Karpas-422 (cell line): ENCODE measurements at places on chromosomes 4 and X.
A peak's percentile ranks its signal among the peaks of the same experiment; 100 is the strongest.

DNA sequence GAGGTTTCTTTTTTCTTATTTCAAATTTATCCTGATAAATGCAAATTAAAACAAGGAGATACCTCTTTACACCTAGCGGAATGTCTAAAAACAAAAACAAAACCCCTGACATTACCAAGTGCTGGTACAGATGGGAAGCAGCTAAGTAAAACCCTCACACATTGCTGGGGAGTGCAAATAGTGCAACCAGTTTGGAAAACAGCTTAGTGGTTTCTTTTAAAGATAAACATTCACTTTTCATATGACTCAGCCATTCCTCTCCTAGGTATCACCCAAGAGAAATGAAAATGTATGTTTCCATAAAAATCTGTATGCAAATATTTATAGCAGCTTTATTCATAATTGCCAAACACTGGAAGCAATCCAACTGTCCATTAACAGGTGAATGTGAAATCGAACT, 84.1 kb upstream of the HELT start:
- DNase-seq: no peak

- no peak for DNase-seq
Measured at GRCh38 chrX:115639334-115639880, 78.4 kb downstream of the PLS3 start.

DNA sequence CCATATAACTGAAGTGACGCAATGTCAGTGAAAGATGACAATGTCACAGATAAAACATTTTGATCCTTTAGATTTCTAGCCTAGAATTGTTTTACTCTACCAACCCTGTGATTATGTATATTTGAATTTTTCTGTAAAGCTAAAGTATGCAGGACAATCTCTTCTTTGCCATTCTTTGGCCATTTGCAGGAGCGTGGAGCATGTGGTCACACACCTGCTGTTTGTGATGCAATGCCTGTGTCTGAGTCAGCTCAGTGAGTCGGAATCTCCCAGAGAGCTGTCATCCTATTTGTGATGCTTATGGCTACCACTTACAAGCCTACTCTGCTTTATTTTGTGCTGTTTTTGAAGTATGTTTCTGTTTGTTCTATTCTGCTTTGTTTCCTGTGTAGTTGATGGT, 214.5 kb downstream of the NAF1 start:
- DNase-seq: no peak

DNA sequence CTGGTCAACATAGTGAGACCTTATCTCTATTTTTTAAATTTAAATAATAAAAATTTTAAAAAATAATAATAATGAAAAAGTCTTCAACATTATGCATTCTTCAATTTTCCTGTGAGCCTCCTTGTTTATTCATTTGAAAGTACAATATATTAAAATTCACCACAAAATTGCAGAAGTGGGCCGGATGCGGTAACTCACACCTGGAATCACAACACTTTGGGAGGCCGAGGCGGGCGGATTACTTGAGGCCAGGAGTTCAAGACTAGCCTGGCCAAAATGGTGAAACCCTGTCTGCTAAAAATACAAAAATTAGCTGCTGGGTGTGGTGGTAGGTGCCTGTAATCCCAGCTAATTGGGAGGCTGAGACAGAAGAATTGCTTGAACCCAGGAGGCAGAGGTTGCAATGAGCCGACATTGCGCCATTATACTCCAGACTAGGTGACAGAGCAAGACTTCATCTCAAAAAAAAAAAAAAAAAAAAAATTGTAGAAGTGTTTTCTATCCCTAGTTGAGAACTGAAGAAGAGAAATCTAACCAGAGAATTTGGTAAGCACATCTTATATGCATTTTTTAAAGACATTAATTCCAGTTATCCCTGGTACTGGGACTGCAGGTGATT, 56.9 kb downstream of the RBM47 start:
- DNase-seq: no peak

DNA sequence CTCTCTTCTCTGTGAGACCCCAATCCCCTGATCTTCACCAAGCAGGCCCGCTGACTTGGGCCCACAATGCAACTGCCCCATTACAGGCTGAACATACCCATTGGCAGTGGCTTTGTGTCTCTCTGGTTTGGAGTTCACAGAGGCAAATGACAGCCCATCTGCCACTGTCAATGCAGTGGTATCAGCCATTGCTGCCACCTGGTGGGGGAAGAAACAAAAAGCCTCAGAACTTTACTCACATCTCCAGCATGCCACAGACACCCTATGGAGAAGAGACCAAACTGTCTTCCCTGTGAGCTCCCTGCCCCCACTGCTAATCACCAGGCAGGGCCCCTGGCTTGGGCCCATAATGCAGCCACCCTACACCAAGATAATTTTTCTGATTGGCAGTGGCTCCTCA, 729.3 kb upstream of the ACTRT1 start:
- peak; percentile 71 for DNase-seq

GRCh38 chr4:123755655-123756054, 359.1 kb downstream of the SPRY1 start:
- no peak for DNase-seq

- no peak for DNase-seq
Measured at GRCh38 chr4:54384152-54384551, 155.1 kb downstream of the PDGFRA start.

DNA sequence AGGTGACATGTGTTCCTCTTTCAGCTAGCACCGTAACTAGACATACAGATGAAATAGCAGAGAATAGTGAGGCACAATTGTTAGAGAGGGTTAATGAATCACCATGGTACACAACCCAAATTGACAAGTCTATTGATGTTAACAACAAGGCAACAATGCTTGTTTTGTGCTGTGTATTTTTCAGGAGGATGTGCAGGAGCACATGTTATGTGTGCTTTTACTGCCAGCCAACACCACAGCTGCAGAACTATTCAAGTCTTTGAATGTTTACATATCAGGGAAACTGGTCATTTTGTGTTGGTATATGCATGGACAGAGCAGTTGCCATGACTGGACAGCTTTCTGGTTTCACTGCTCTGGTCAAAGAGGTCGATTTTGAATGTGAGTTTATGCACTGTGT, 32.8 kb downstream of the STBD1 start:
- DNase-seq: no peak

DNA sequence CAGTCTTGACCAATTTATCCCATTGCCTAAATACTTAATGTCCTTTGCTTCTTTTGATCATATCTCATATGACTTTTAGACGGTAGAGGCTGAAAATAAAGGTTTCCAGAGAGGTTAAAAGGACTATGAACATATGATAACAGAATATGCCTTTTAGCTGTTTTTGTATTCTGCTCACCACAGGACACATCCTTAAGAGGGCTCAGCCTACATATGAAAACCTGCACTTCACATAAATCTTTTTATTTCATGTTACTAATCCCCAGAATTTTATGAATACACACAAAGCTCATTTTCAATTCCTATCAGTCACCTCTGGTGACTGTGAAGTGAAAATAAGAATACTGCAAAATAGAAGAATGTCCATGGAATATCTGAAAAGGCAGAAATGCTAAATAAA, 92.0 kb downstream of the GPM6A start:
- no peak for DNase-seq

- DNase-seq: no peak
Measured at GRCh38 chr4:127905029-127905428, 24.3 kb downstream of the PLK4 start.

DNA sequence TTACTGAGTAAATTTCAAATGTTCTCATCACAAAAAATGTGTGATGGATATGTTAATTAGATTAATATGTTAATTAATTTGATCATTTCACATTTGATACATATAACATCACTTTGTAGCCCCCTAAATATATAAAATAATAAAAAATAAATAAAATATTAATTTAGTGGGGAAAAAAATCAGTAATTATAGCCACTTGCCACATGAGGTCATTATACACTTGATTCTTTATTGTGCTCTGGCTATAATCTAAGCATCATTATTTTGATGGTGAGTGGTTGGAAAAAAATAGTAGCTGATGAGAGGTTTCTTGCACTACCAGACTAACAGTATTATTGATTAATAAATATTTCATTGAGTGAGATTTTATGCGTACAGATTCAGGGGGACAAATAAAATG, 57.4 kb downstream of the DCK start:
- DNase-seq: peak; percentile 51

- DNase-seq: peak; percentile 94
Measured at GRCh38 chr4:163591614-163592020, 97.1 kb downstream of the TMA16 start.

- no peak for DNase-seq
Measured at GRCh38 chr4:188778905-188779304, 639.7 kb downstream of the TRIML1 start.

GRCh38 chr4:42750091-42750490, 93.2 kb upstream of the ATP8A1 start:
- DNase-seq: peak; percentile 51

GRCh38 chr4:172740434-172740833, 428.2 kb upstream of the GALNT7 start:
- no peak for DNase-seq

DNA sequence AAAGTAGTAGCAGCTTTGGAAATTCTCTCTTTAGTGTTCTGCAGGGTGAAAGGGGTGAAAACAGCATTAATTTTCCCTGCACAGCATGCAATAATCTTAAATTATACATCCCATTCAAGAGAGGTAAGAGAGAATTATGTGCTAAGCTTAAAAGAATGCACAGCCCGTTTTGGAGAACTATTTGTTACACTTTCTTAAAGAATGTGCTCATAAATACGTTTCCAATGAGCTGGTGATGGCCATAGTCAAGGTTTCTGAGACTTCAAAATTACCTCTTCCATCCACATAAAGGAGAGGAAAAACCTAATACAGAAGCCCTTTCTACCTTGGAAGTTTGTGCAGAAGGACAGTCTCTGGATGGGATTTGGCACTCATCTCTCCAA, 766.7 kb upstream of the TENM3 start:
- DNase-seq: no peak

DNA sequence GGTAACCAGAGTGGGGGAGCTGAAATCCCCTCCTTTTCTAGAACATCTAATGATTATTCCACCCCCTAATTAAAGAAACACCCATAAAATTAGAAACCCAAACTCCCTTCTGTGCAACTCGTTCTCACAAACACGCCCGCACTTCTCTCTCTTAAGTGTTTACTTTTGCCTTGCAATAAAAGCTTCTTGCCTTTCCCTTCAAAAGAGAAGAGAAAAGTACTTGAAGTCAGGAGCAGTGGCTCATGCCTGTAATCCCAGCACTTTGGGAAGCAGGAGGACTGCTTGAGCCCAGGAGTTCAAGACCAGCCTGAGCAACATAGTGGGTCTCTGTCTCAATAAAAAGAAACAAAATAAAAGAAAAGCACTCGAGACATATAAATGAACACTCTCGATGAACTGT, 3.6 kb upstream of the GPR173 start:
- no peak for DNase-seq

DNA sequence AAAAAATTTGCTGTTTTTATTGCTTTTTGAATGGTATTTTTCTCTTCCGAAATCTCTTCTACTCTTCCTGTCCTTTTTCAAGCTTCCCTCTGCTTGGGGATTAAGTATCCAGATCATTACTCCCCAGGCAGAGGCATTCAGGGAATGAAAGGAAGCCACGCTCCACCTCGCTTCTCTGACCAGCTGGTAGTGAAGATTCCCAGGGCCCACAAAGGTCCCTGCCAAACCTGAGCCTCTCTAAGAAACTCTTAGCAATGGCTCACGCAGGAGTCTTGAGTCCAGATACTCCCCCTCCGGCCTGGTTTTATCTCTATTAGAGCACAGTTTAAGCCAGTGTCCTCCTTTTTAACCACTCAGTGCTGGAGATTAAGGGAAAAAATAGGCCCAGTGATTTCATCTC, 51.4 kb upstream of the SOD3 start:
- DNase-seq: no peak

DNA sequence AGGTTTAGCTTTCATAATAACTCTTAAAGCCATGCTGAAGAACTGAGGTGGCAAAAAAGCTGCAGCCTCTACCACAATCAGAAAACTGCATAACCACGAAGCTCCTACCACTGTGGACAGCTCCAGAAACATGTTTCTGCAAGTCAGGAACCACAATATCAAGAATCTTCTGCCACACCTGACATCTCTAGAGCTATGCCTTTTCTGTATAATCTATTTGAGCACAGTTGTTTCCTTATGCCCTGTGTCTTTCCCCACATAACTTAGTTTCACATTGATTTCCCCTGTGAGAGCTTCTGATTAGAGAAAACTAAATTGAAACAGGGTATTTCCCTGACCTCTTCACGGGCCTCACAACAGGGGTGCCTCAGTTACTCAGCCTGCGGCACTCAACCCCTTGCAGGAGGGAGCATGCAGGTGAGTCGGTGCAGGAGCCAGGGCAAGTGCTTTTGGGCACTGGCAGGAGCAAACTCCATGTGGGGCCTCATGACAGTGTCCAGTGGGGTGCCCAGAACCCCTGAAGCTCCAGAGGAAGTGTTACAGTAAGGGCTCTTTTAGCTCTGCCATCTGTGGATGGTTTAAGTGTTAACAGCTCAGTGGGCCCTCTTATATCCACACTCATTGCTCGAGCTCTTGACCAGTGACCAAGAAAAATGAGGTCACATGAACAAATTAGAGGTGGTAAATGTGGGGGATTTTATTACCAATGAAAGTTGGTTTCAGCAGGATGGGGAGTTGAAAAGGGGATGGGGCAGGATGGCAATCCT, 132.8 kb upstream of the BMP3 start:
- DNase-seq: no peak

DNA sequence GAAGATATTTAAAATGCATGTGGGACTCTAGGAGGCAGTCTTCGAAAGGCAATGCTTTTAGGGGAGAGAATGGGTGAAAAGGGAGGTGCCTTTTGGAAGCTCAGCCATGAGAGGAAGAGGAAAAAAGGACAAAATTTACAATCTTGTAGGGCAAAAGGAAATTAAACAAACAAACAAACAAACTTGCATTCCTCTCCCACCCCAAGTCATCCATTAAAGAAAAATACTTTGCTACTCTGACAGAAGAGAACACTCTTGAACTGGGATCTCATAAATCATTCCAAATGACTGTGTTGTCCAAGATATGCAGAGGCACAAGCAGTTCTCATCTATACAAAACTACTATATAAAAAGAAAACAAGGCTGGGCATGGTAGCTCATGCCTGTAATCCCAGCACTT, 46.7 kb downstream of the HELQ start:
- DNase-seq: no peak

GRCh38 chr4:148216866-148217814, 225.1 kb downstream of the NR3C2 start:
- no peak for DNase-seq

- DNase-seq: peak; percentile 49
Measured at GRCh38 chr4:4985844-4986243, 33.4 kb downstream of the CYTL1 start.

- DNase-seq: no peak
Measured at GRCh38 chr4:10731162-10731561, 46.6 kb upstream of the CLNK start.

- no peak for DNase-seq
Measured at GRCh38 chr4:55270481-55270880, 75.6 kb upstream of the SRD5A3 start.

- DNase-seq: no peak
Measured at GRCh38 chr4:74083546-74083945, 15.4 kb downstream of the CXCL2 start.

DNA sequence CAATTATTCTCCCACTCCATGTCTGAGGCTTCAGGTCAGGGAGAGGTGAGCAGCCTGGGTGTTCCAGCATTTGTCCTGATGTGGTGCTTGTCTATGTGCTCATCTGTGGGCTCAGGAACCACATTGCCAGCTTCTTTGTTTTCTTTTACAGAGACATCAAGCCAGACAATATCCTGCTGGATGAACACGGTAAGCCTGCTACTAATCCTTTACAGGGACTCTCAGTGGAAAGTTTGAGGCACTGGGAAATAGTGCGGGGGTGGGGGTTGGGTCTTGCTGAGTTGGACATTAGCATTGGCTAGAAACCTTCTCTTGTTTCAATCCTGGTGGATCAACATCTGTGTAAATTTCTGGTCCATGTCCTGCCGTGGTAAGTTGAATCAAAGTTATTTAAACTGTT, 310.3 kb downstream of the EVC2 start:
- DNase-seq: no peak

- DNase-seq: no peak
Measured at GRCh38 chr4:98779088-98779487, 120.7 kb upstream of the TSPAN5 start.
